Left forelimb (tissue), 1 donor: ENCODE measurements at places on chromosomes 11 and 22.

DNA sequence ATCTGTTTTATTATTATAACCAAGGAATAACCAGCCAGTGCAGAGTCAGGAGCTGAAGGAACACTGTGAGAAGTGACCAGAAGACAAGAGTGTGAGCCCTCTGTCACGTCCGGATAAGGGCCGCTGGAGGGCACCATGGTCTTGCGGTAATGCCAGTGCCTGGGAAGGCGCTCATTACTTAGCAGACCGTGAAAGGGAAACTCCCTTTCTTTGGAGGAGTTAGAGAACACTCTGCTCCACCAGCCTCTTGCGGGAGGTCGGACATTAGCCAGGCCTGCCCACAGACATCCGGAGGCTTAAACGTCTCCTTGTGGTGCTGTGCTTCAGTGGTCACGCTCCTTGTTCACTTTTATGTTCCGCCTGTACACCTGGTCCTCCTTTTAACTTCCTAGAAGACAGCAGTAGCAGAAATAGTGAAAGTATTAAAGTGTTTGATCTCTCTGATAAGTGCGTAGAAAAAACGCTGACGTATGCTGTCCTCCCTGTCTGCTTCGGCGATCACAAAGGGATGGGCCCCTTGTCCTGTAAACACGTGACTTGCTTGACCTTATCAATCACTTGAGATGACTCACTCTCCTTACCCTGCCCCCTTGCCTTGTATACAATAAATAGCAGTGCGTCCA lies 120.6 kb upstream of the LMO1 start:
- DNase-seq = no peak

- no peak for DNase-seq
Observed at GRCh38 chr22:41074061-41074460, 18.3 kb upstream of the EP300 start.

GRCh38 chr22:29225422-29226090 lies 19.9 kb downstream of the EMID1 start:
- DNase-seq = peak; percentile 80

- DNase-seq = no peak
Observed at GRCh38 chr22:30250661-30251267, 4.2 kb upstream of the LIF start.

DNA sequence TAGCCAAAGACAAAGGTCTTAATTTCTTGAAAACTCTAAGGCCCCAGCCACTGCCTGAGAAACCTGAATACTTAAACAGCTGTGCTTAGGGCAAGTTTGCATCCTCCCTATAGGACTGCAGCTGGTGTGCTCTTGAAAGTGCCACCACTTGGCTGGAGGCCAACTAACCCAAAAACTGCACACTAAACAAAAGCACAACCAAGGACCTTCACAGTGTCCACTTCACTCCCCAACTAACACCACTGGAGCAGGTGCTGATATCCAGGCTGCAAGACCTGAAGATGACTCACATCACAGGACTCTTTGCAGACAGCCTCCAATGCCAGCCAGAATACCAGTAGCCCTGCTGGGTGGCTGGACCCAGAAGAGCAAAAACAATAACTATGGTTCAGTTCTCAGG lies 357.7 kb upstream of the ARHGAP42 start:
- no peak for DNase-seq

DNA sequence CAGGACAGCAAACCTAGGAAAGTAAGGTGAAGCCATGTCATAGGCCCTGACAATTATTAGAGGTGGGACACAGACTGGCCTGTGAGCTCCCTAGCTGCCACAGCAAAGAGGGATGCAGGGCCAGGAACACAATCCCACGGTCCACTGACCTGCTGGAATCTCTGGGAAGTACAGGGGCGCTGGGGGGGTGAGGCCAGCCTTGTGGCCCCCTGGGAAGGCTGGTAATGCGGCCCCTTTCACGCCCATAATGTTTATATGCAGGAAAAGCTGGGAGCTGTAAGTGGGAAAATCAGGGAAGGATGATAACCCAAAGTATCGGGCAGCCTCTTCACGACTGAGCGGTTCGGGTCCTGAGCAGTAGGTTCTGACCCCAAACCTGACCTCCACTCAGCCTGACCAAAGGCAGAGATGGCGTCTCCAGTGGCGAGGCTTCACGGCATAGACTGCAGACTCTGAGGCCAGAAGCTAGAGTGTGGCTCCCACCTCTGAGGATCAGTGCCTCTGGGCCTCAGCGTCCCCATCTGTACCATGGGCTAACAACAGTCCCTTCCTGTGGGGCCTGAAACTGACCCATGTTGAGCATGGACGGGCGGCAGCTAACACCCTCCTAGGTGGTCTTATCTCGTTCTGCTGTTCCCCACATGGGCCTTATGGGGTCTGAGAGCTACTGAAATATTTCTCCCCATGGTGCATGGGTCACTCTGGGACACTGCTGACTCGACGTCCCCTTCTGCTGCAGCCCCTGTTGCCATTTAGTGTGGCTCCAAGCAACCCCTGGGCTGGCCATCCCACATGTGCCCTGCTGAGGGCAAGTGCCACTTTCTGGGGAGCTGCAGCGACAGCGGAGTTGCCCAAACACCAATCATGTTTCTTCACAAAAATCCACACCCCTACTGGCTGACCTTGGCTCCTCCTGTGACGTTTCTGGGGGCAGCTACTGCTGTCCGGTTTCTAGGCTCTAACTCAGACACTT lies 101.8 kb downstream of the PHF21B start:
- DNase-seq = no peak

DNA sequence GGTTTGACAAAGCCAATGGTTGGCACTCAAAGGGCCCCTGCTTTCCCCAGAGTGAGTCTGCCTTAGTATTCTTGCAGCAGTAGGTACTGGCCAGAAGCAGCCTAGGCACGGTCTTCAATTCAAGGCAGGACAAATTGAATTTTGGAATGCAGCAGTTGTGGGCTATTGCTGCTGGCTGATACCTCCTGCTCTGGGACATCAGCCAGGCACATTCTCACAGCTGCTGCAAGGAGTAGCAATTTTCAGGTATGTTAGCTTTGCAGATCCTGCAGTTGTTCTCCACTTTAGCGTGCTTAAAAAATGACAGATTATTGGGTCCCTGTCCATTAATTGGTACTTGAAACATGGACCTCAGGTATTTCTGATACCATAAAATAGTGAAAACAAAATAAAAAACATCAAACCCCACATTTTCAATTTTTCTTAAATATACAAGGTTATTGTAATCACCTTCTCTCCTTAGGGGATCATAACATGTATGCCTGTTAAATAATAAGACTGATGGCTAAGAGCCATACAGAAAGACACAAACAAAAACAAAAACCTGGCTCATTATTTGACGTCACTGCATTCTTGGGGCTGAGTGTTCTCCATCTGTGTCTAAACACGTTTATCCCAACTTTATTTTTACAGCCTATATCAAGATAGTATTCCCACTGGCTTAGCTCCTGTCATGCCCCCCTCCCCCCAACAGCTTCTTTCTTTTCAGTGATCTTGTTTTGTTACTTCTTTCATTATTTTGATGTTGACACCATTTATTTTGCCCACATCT lies 85.1 kb upstream of the CARD18 start:
- DNase-seq = no peak
